CD4-positive, alpha-beta T cell (primary cell): ENCODE measurements at places on chromosomes 7 and 10. TPM values are rescaled to one million over a fixed set of nuclear protein-coding genes. Genes with fewer than 3 reads are reported as not detected.

DNA sequence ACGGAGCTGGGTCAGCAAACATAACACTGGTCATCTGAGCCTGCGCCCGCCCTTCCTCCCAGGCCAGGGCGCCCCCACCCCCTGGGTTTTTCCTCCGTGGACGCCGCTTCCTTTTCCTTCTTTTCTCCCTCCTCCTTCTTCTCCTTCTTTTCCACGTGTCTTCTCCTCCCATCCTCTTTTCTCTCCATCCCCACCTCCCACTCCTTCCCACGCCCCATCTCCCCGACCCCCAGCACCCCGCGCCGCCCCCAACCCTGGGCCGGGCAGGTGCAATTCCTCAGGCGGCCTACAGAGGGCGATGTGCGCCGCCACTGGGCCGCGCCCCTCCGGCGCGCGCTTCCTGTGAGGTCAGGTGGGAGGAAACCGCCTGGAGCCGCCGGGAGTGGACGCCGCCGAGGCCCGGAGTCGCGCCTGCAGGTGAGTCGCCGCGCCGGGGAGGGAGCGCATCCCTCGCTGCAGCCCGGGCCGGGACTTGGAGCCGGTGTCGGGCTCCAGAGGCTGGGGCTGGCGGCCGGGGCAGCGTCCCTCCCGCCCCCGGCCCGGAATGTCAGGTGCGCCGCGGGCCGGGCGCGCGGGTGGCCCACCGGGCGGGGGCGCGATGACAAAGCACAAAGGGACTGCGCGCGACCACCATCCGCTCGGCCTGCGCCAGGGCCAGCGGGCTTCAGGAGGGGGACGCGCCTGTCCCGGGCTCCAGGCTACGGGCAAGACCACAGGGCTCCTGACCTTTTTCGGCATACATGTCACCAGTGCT, at the start of gene FAM241B:
FAM241B (plus strand) TSS at position 351 of the 754 bp plus-strand sequence. CDS start 1,497 bp downstream, outside the sequence.
- peak; percentile 89 for DNase-seq
- H3K4me1 ChIP-seq, result peaks cover 23% of the 10 kb centered on the region
- peaks cover 11% of the 10 kb centered on the region for H3K36me3 ChIP-seq
- peak within 1 kb of the TSS; percentile 25 for H3K27ac ChIP-seq

DNA sequence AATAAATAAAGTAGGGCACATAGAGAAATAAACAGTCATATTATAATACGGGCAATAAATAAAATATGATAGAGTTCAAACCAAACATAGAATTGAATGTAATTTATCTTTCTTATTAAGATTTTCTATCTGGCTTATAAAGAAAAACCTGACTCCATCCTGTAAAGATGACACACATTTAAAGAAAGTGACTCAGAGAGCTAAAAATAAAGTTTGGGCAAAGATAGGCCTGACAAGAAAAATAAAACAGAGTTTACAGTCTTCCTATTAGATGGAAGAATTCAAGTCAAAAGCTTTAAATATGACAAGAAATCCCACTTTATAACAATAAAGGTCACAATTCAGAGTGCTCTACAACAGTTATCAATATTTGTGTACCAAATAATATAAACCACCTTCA, 580.6 kb downstream of the PHTF2 start:
- H3K27me3 ChIP-seq, result no peaks in the 10 kb centered on the region
- DNase-seq, result no peak
- no peaks in the 10 kb centered on the region for H3K36me3 ChIP-seq
- no peaks in the 10 kb centered on the region for H3K4me1 ChIP-seq
- no peak overlapping the region for H3K4me3 ChIP-seq

- no peak overlapping the region for H3K27ac ChIP-seq
- no peak overlapping the region for H3K4me3 ChIP-seq
- no peaks in the 10 kb centered on the region for H3K4me1 ChIP-seq
- peaks cover 6% of the 10 kb centered on the region for H3K36me3 ChIP-seq
These were observed 64.3 kb upstream of the GPR22 start for GRCh38 chr7:107405559-107405958.

GRCh38 chr7:88758381-88759229, 895 bp upstream of the ZNF804B start:
- DNase-seq, result no peak
- H3K27me3 ChIP-seq, result peaks cover 19% of the 10 kb centered on the region
- H3K27ac ChIP-seq, result no peak overlapping the region
- no peak overlapping the region for H3K4me3 ChIP-seq
- no peaks in the 10 kb centered on the region for H3K4me1 ChIP-seq

- peaks cover 92% of the 10 kb centered on the region for H3K4me1 ChIP-seq
- peaks cover 74% of the 10 kb centered on the region for H3K36me3 ChIP-seq
- peak; percentile 79 for DNase-seq
- peak overlapping the region; percentile 86 for H3K27ac ChIP-seq
These were observed 45.7 kb downstream of the IKZF1 start for GRCh38 chr7:50349963-50350944.

GRCh38 chr7:127738859-127739258, 86.9 kb downstream of the SND1 start:
- DNase-seq, result no peak
- no peak overlapping the region for H3K27ac ChIP-seq
- no peak overlapping the region for H3K4me3 ChIP-seq
- H3K36me3 ChIP-seq, result peaks cover 25% of the 10 kb centered on the region
- H3K27me3 ChIP-seq, result no peaks in the 10 kb centered on the region

- peaks cover 61% of the 10 kb centered on the region for H3K4me1 ChIP-seq
- H3K4me3 ChIP-seq, result no peak overlapping the region
- peak overlapping the region; percentile 67 for H3K27ac ChIP-seq
- H3K27me3 ChIP-seq, result no peaks in the 10 kb centered on the region
- no peaks in the 10 kb centered on the region for H3K36me3 ChIP-seq
- DNase-seq, result no peak
These were observed 3.3 kb downstream of the GRK5 start for GRCh38 chr10:119210633-119211032.

DNA sequence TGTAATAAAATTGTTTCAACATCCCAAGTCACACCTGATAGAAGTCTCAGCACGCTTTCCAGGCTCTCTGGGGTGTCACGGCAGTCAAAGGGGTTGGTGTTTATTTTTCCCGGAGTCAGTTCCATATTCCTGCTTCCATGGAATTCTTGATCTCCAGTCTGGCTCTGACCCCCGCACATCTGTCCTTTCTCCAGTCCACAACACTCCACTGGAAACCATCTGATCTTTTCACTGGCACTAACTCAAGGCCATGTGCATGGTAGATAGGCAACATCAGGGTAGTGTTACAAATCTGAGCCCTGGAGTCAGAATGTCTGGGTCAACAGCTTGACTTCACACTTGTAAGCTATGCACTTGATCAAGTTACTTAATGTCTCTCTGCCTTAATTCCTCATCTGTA, 176.2 kb downstream of the WDR11 start:
- H3K36me3 ChIP-seq, result no peaks in the 10 kb centered on the region
- DNase-seq, result no peak
- no peak overlapping the region for H3K27ac ChIP-seq
- H3K4me1 ChIP-seq, result no peaks in the 10 kb centered on the region
- no peaks in the 10 kb centered on the region for H3K27me3 ChIP-seq
- H3K4me3 ChIP-seq, result no peak overlapping the region

C10orf105 gene
- 0.25 TPM for total RNA-seq

GRCh38 chr10:115092258-115092554, 959 bp upstream of the ATRNL1 start:
- H3K36me3 ChIP-seq, result no peaks in the 10 kb centered on the region
- peaks cover 50% of the 10 kb centered on the region for H3K27me3 ChIP-seq
- H3K27ac ChIP-seq, result no peak overlapping the region
- H3K4me3 ChIP-seq, result peak overlapping the region; percentile 14
- peaks cover 12% of the 10 kb centered on the region for H3K4me1 ChIP-seq
- no peak for DNase-seq

DNA sequence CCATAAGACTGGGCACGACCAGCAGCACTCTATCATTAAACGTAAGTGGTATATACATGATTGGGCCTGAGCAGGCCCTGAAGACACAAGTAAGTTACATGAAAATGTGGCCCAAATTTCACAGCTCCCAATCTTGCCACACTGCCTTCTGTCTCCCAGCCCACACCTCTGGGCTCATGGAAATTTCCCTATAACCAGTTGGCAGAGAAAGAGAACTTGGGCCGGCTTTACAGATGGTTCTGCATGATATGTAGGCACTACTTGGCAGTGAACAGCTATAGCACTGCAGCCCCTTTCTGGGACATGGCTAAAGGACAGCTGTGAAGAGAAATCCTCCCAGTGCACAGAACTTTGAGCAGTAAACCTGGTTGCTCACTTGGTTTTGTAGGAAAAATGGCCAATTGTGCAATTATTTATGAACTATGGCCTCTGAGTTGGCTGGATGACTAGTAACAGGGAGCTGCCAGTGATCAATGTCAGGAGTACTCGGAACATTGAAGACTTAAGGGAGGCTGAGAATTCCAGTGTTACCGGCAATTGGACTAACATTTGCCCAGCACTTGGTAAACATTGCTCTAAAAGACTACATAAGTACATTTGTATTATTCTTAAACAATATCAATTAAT, 1006.6 kb upstream of the LRRN3 start:
- no peak for DNase-seq
- no peak overlapping the region for H3K27ac ChIP-seq
- no peak overlapping the region for H3K4me3 ChIP-seq
- no peaks in the 10 kb centered on the region for H3K27me3 ChIP-seq

DNA sequence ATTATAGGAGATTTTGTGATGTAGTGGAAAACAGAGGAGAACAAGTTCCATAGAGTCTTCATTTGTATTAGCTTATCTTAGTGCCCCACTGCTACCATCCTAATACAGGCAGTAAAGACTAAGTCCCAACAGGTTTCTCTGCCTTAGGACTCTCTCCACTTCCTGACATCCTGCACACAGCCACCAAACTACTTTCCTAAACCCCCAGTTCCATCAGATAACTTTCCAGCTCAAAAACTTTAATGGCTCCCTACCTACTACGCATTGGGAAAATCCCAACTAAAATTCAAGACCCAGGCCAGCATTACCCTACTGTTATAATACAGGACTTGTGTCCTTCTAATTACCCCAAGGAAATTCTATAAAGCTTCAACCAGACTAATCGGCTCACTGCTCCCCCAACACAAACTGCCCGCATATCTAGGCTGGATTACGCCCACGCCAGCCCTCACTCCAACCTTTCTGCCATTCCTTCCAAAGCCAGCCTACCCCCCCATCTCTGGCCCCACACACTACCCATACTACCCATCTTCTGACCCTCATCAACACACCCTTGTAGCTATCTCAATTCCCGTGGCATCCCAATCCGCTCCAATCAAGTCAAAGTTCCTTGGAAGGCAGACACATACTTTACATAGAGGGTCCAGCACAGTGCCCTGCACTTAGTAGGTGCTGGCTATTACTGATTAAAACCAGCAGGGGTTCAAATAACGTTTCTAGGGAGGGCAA, 1.4 kb downstream of the IDE start:
- H3K27me3 ChIP-seq, result no peaks in the 10 kb centered on the region
- H3K27ac ChIP-seq, result no peak overlapping the region
- no peaks in the 10 kb centered on the region for H3K36me3 ChIP-seq
- H3K4me1 ChIP-seq, result peaks cover 19% of the 10 kb centered on the region

GRCh38 chr7:114051871-114052331, 133.1 kb upstream of the PPP1R3A start:
- no peak for DNase-seq
- H3K27me3 ChIP-seq, result no peaks in the 10 kb centered on the region
- H3K4me1 ChIP-seq, result peaks cover 7% of the 10 kb centered on the region
- H3K4me3 ChIP-seq, result no peak overlapping the region
- no peaks in the 10 kb centered on the region for H3K36me3 ChIP-seq
- no peak overlapping the region for H3K27ac ChIP-seq

GRCh38 chr10:86775870-86776180, 19.4 kb downstream of the BMPR1A start:
- no peaks in the 10 kb centered on the region for H3K27me3 ChIP-seq
- H3K36me3 ChIP-seq, result no peaks in the 10 kb centered on the region
- no peaks in the 10 kb centered on the region for H3K4me1 ChIP-seq
- no peak overlapping the region for H3K27ac ChIP-seq
- no peak for DNase-seq

- no peak overlapping the region for H3K4me3 ChIP-seq
- DNase-seq, result no peak
- H3K36me3 ChIP-seq, result peaks cover 10% of the 10 kb centered on the region
- no peak overlapping the region for H3K27ac ChIP-seq
- H3K27me3 ChIP-seq, result no peaks in the 10 kb centered on the region
These were observed 3.2 kb downstream of the POLR1F start for GRCh38 chr7:19705663-19706062.

DNA sequence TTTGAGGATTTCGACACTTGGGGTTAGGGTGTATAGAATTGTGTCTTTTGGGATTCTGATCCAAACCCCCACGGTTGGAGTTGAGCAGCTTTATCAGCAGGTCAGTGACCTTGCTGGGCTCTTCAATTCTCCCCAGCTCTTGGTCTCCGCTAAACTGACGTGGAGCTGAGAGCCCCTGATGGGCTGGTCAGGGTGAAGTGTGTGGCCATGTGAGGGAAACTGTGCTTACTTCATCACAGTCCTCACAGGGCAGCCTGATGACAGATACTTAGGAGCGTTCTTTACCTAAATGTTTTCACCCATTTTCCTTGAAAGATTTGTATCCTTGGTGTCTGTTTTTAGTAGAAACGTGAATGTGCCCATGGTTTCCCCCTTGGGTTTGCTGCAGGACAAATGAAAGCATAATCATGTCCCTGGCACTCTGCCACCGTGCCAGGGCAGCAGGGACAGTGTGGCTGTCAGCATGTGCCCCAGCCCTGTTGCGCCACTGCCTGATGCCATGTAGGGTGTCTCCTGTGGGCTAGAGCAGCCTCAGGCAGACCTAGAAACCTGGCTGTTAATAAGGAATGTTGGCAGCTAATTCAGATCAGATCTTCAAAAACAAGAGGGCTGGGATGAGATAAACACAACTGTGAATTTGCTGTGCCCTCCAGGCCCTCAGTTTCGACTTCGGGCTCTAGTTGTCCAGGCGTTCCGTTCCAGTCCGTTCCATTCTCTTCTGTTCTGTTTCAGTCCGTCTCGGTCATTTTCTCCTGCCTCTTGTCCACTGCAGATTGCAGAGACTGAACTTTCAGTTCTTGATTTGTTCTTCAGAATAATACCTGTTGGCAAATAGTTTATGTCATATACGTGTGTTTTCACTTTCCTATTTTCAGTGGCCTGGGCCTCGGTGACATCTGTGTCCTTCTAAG, 96.8 kb downstream of the TRRAP start:
- H3K4me3 ChIP-seq, result no peak overlapping the region
- DNase-seq, result no peak
- no peak overlapping the region for H3K27ac ChIP-seq
- peaks cover 99% of the 10 kb centered on the region for H3K36me3 ChIP-seq
- no peaks in the 10 kb centered on the region for H3K4me1 ChIP-seq
- no peaks in the 10 kb centered on the region for H3K27me3 ChIP-seq

GRCh38 chr7:47142169-47142866, 439.6 kb downstream of the TNS3 start:
- no peaks in the 10 kb centered on the region for H3K27me3 ChIP-seq
- no peak for DNase-seq
- no peak overlapping the region for H3K4me3 ChIP-seq
- no peaks in the 10 kb centered on the region for H3K36me3 ChIP-seq

PRKG1 gene
- 0.31 TPM for total RNA-seq

MACROH2A2 gene
- total RNA-seq, result 2.2 TPM

GRCh38 chr7:38675494-38676106, 44.4 kb upstream of the AMPH start:
- H3K4me3 ChIP-seq, result no peak overlapping the region
- H3K27ac ChIP-seq, result no peak overlapping the region
- no peaks in the 10 kb centered on the region for H3K4me1 ChIP-seq
- H3K36me3 ChIP-seq, result no peaks in the 10 kb centered on the region
- no peak for DNase-seq
